ENCODE measurements at places on chromosomes 7 and 10.

DNA sequence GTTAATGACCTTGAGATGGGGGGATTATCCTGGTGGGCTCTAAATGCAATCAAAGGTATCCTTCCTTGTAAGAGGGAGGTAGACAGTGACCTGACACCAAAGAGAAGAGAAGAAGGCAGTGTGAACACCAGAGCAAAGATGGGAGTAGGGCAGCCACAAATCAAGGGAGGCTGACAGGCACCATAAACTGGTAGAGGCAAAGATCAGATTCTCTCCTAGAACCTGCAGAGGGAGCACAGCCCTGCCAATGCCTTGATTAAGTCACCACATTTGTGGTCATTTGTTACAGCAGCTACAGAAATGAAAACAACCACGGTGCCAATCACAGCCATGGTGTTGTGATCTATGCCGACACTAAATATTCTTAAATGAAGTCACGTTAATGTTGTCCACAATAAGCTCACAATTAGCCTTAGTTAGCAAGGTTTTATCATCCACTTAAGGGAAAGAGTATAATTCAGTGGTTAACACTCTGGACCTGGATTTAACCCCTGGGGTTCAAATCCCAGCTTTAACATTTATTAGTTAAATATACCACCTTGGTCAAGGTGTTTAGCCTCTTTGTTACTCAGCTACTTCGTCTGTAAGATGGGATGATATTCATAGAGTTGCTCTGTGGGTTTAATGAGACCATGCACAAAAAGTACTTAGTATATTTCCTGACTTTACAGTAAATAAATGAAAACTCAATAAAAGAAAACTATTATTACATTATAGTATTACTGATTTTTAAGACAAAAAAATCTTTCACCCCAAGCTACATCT lies 70.8 kb downstream of the SGMS1 start:
- DNase-seq = no peak

- peak; percentile 40 for DNase-seq
These were observed 878 bp downstream of the SEC61A2 start for GRCh38 chr10:12130237-12130872.

DNA sequence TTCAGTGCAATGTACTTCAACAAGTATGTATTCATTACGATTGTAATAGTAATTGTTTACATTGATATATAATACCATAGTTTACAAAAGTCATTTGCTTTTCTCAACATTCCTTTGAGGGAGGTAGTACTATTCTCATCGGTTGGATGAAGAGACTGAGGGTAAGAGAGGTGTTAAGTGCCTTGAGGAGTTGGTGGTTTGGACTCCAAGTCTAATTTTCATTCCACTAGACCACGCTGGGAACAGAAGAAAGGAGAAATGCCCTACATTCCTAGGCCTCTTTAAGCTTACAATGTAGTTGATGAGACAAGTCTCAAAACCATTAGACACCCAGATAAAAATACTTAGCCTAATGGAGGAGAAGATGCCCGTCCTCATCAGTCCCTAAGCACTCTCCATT lies 28.6 kb downstream of the CDK1 start:
- DNase-seq = no peak

- no peak for DNase-seq
These were observed 10.2 kb upstream of the PRLHR start for GRCh38 chr10:118605694-118606093.

- DNase-seq = no peak
These were observed 147.6 kb downstream of the GPR85 start for GRCh38 chr7:112938863-112939573.

DNA sequence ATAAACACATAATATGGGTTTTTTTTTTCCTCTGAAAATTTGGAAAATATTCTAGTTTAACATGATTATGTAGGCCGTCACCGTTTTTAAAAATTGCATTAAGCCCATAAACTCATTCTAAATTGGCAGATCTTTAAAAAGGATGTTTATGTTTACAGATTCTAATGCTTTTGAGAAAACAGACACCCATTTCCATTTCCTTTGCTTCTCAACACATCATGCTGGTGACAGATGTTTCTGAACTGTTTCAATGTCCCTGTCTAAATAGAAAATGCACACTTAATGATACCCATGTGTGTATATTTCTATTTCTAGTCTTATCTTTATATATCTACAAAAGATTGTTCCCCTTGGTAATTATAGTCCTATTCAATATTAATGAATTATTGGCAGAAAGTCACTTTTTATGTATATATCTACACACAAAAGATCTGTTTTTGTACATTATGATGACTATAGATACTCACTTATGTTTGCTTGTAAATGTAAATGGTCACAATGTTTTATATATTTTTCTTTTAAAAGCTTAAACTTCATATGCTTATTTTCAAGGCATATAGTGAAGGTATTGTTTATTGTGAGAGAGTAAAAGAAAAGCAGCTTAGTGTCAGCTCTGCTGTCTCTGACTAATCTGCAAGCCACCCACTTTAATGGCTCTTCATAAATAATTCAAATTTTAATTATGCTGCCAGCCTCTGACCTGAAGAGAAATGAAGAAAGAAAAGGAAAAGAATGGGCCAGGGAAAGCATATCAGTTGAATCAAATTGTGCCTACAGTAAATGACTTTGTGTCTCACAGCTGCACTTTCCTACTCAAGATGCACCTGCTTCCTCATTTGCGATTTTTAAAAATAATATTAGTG lies 179.4 kb downstream of the CACNA2D1 start:
- DNase-seq = peak; percentile 79

- DNase-seq = no peak
These were observed 12.7 kb downstream of the FBXW4 start for GRCh38 chr10:101682172-101682825.

DNA sequence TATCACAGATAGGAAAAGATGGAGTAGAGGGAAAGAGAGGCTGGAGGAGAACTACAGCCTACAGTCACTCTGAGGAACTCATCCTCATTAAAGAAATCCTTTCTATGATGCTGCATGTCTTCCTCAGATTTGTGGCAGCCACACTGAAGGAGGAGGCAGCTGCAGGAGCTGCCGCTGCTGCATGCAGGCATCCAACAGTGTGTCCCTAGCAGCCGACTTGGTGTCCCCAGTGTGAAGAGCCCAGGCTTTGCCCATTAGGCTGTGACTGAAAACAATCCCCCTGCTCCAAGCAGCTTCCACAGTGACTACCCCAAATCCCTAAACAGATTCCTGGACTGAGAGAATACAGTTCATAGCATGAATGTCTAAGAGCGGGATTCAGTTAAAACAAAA lies 23.1 kb downstream of the SKIDA1 start:
- DNase-seq = no peak

DNA sequence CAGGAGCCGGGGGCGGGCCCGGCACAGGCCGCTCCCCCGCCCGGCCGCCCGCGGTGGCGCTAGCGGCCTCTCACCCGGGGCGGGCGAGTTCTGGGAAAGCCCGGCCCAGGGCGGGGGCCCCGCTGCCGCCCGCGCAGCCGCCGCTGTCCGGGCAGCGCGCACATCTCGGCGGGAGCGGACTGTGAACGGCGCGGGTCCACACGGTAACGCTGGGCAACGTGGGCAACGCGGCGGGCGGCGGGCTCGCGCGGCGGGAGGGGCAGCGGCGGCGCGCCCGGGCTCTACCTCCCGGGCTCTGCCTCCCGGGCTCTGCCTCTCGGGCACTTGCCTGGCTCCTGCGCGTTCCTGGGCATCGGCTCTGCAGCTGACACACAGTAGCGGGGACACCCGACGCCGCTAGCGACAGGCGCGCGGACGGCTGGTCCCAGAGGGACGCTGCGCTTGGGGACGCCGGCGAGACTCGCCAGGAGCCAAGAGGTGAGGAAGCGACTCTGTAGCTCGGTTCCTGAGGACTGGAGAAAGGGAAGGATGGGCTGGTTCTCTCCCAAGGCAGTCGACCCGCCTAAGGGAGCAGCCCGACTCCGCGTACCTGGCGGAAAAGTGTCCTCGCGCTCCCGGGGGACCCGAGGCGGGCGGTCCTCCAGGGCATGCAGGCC lies at the start of gene PLCE1:
TSS of gene PLCE1 (plus strand) at position 150 of the 656 bp plus-strand sequence. CDS start 37,116 bp downstream, outside the sequence.
- DNase-seq = peak; percentile 40

GRCh38 chr10:96371356-96371755 lies 12.6 kb upstream of the OPALIN start:
- no peak for DNase-seq

GRCh38 chr10:103717341-103718246 lies 137.8 kb downstream of the SH3PXD2A start:
- no peak for DNase-seq

DNA sequence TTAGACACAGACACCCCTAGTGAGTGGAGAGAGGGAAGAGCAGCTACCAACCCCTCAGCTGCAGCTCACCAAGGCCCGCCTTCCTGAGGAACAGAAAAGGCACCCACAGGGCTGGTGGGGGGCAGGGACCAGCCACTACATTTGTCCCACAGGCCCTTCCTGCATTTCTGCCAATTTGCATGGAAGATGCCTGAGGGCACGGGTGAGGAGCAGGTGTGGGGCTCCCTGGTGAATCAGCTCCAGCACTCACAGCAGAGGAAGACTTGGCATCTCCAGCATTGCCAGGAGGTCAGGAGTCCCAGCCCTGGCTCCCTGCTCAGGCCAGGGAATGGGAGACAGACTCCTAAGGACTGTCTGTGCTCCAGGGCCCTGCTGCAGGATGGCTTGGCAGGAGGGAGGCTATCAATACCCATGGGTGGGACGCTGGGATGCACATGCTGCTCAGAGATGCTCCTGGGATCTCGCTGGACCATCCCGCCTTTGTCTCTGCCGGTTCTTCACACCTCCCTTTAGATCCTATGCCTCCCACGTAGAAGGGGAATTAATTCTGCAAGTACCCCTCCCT lies 109.7 kb downstream of the SLIT1 start:
- DNase-seq = no peak

DNA sequence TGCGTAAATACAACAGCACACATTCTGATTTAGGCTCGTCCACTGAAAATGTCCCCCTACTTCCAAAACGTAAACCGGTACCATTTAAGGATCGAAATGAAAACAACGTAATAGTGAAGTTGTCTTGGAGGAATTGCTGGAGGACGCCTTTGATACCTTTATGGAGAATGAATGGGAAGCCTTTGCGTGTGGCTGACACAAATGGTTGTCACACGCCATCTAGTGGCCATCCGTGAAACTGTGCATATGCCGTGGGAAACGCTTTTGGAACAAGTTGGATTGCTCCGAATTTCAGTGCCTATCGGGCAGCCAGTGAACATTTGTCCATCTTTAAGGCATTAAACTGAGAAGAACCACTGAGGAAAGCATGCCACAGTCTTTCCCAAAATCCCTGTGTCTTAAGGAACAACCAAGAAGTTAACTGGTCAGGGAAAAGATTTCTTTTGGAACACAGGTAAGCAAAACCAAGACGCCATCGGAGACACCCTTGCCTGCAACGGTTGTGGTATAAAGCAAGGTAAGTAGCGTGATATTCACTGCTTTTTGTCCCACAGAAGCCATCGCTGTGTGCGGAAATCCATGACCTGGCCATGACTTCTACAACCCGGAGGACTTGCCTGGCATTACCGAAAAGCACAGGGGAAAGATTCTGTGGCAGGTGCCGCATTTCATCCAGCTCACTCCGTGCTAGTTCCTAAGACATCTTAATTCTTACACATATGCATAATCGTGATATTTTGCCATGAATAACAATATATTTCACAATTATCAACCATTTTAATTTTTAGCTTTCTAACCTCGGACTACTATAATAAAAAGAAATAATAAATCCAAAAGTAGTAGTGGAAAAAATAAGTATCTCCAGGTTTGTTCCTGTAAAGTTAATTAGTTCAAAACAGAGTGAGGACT lies 100.6 kb downstream of the FAM204A start:
- peak; percentile 51 for DNase-seq

GRCh38 chr10:97889461-97890265 lies 40.0 kb downstream of the GOLGA7B start:
- no peak for DNase-seq

- no peak for DNase-seq
These were observed 1.2 kb upstream of the PGAM2 start for GRCh38 chr7:44066494-44067063.

GRCh38 chr10:78428579-78428978 lies 394.9 kb downstream of the RPS24 start:
- no peak for DNase-seq

GRCh38 chr10:89431977-89432376 lies 17.6 kb downstream of the IFIT5 start:
- DNase-seq = no peak

- DNase-seq = no peak
These were observed 6.1 kb upstream of the KIF20B start for GRCh38 chr10:89695307-89695706.

DNA sequence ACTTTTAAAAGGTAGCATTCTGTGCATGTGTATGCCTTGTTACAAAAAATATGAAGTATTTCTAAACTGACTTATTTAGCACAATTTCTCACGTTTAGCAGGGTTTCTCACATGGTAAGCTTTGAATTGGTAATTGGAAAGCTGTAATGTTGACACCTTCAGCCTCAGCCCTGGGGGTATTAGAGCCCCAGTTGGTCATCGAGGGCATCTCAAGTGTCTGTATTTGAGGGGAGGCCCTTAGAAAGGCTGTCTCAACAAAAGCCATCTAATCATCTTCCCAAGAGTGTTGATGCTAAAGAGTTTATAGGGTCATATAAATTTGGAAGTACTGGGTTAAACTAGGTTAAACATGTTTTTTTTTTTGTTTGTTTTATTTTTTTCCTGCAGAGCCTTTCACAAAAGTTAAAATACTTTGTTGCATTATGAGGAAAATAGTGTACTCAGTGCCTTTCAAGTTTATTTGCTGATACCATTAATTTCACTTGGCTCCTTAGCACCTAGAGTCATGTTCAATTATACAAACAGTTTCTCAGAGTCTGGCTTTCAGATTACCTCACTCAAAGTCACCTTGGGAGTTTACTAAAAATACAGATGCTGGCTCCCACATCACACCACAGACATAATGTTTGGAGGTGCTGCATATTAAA lies 134.0 kb downstream of the CD36 start:
- DNase-seq = no peak

DNA sequence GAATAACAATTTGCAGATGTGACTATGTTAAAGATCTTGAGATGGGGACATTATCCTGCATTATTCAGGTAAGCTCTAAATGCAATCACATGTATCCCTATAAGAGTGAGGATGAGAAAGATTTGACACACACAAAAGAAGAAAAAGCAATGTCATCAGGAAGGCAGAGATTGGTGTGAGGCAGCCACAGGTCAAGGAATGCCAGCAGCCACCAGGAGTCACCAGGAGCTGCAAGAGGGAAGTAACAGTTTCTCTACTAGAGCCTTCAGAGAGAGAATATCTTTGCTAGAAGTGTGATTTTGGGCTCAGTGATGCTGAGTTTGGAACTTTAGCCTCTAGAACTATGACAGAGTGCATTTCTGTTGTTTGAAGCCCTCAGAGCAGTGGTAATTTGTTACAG lies 700.3 kb upstream of the SEMA3D start:
- DNase-seq = no peak

DNA sequence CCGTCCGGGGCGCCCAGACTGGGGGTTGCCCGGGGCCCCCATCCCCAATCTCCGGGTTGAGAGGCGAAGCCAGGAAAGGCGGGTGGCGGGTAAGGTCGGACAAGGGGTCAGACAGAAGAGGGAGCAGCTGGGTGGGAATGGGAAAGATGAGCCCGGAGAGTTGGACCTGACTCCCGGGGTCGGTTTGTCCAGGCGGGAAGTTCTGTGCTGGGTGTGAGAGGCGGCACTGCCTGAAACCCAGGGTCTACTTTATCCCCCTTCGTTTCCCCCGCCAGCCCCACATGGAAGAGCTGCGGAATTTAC lies 675 bp downstream of the SLC4A2 start:
- no peak for DNase-seq
